Body of pancreas (tissue), 4 donors: ENCODE measurements at places on chromosomes 3 and 15. TPM values are rescaled to one million over a fixed set of nuclear protein-coding genes. Genes with fewer than 3 reads are reported as not detected.

- H3K27ac ChIP-seq, result peak overlapping the region; percentile 58
- peaks cover 49% of the 10 kb centered on the region for H3K4me1 ChIP-seq
- DNase-seq, result no peak
- no peaks in the 10 kb centered on the region for H3K36me3 ChIP-seq
- H3K27me3 ChIP-seq, result no peaks in the 10 kb centered on the region
These were observed 421.8 kb upstream of the TBL1XR1 start for GRCh38 chr3:177618873-177619733.

- no peaks in the 10 kb centered on the region for H3K4me1 ChIP-seq
- H3K27me3 ChIP-seq, result no peaks in the 10 kb centered on the region
- no peak for DNase-seq
These were observed 93.4 kb downstream of the KCNMB2 start for GRCh38 chr3:178629430-178630178.

GRCh38 chr3:113658107-113658506, 38.3 kb downstream of the USF3 start:
- peaks cover 2% of the 10 kb centered on the region for H3K36me3 ChIP-seq
- no peak for DNase-seq
- H3K4me1 ChIP-seq, result peaks cover 25% of the 10 kb centered on the region
- no peak overlapping the region for H3K27ac ChIP-seq

GRCh38 chr3:111811811-111812210, 47.3 kb upstream of the PHLDB2 start:
- H3K4me3 ChIP-seq, result no peak overlapping the region
- no peaks in the 10 kb centered on the region for H3K27me3 ChIP-seq
- H3K4me1 ChIP-seq, result peaks cover 52% of the 10 kb centered on the region
- peak overlapping the region; percentile 22 for H3K27ac ChIP-seq

GRCh38 chr3:187971629-187972028, 182.3 kb upstream of the LPP start:
- H3K27ac ChIP-seq, result no peak overlapping the region
- H3K4me1 ChIP-seq, result peaks cover 23% of the 10 kb centered on the region
- no peaks in the 10 kb centered on the region for H3K36me3 ChIP-seq
- H3K27me3 ChIP-seq, result no peaks in the 10 kb centered on the region
- H3K4me3 ChIP-seq, result no peak overlapping the region
- no peak for DNase-seq

Gene C2CD4B
- 75.8 TPM for total RNA-seq
